ENCODE measurements at places on chromosomes 4 and X. TPM values are rescaled to one million over a fixed set of nuclear protein-coding genes. Genes with fewer than 3 reads are reported as not detected.

The TRPC5OS gene
- total RNA-seq: not detected

The CFP gene
- total RNA-seq: 0.43 TPM

The ING2 gene
- total RNA-seq: 16.8 TPM

DNA sequence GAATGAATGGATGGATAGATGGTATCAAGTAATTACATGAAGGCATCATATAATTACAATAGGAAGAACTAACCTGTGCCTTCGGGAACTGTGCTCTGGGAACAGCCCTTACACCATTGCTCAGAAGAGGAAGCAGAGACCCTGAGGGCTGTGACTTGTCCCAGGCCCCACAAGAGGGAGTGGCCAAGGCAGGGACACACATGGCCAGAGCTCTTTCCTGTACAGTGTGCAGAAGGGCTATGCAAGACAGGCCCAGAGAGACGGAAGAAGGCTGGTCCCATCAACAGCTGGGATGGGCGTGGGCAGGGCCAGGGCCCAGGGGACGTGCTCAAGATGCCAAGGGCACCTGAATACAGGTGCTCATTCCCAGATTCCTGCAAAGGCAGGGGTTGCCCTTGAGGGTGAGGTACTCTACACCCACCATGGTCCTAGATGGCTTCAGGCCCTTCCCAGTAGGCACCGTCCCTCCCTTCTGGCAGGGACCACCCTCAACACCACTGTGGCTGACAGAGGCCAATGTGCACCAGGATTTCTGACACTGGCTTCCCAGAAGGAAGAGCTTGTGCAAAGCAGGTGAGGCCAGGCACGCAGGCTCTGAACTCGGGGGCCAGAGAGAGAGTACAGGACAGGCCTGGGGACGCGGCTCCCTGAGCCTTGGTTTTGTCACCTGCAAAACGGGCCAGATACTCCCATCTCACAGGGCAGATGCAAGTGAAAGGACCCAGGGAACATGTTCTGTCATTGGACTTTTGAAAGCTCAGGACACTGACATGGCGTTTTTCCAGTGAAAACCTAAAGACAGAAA lies 1.7 kb downstream of the EVC2 start:
- DNase-seq: no peak

DNA sequence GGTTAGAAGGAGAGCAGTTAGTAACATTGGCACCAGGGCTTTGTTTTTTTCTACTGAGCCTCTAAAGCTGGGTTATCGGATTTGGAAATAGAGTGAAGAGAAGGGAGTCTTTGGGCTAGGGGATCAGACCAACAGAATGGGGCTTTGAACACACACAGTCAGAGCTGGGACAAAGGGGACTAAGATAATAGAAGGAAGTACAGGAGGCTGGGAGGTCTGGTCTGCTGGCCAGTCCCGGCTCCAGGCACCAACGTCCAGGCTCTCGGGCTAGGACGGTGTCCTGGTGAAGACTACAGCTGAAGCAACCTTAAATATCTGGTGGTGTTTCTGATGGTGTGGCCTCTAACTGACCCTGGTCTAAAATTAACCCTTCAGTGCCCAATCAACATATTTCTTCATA lies 57.5 kb downstream of the HHIP start:
- DNase-seq: no peak

DNA sequence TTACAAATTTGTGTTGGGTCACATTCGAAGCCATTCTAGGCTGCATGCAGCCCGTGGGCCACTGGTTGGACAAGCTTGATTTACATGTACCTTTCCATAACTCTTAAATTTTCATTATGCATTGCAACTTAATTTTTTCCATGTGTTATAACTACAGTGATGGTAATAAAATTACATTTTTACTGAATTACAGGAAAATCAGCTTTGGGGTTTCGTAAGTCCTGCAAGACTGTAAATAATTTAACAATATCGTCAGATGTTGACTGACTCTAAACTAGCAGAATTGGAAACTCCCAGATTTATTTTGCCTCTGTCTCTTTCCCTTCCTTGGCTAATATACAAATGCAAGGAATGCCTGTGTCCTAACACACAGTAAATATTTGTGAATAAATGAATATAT lies 88.0 kb upstream of the RAPGEF2 start:
- no peak for DNase-seq

GRCh38 chrX:152926923-152927322 lies 29.1 kb downstream of the ZNF185 start:
- DNase-seq: no peak

GRCh38 chr4:56701644-56702043 lies 20.5 kb upstream of the HOPX start:
- DNase-seq: no peak

DNA sequence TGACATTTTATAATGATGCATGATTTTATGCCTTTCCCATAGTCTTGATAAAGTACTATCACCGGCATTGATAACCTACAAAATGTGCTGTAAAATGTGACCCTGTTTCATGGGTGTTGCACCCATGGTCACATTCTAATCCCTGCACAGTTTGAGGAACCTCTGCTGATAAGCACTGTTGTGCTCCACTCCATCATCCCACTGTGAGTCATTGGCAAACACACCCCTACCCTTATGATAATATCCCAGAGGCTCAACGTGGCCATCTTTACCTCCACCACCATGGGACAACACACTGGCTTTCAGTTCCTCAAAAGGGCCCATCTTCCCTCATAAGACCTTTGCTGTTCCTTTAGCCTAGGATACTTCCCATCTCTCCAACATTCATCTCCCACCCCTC lies 32.0 kb upstream of the SGMS2 start:
- DNase-seq: no peak

DNA sequence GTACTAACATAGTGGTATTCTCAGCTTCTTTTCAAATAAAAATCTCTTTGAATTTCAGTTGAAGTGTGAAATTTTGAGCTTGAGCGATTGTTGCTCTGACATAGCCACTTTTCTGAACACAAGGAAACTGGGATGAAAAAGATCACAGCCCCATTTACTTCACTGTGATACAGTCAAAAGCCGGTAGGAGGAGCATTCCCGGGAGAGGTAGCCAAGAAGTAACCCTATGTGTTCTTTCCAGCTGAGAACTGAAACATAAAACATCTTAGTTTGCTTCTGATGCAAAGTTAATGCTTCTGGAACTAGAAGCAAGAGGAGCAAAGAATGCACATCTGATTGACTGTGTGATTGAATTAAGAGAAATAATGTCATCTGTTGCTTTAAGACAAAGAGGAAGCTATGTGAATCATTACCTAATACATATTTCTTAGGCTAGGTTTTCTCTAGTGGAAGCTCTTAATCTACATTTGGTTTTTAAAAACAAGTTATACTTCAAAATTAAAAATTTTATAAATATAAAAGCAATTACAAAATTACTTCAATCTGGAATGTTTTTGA lies 88.3 kb upstream of the UNC5C start:
- DNase-seq: no peak

- DNase-seq: no peak
Measured at GRCh38 chrX:114964374-114964773, 53.0 kb downstream of the IL13RA2 start.

DNA sequence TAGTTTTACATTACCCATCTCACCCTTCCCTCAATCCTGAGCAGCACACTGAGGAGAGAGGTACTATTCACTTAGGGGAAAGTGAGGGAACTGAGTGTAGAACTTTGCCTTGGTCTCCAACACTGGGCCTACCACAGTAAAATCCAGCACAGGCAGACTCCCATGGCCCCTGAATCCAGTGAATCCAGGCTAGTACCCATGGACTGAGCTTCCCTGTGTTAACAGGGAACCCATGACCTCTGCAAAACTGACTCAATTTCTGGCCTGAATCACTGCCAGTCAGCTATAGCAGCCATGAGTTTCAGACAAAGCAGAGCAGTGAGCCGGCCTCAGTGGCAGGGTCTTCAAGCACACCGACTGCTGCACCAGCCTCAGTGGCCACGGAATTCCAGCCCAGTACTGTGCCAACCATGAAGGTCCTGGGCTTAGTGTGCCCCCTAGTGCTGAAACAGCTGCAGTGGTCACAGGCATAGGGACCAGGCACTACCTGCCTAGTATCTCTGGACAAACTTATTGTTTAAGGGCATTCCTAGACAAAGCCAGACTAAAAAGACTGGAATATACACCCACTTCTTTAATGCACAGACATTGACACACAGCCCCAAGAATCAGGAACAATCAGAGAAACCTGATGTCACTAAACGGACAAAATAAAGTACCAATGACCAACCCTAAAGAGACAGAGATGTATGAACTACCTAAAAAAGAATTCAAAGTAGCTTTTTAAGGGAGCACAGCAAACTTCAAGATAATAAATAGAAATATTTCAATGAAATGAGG lies 127.4 kb upstream of the RPL34 start:
- no peak for DNase-seq

- peak; percentile 51 for DNase-seq
Measured at GRCh38 chr4:141802333-141802732, 165.9 kb downstream of the IL15 start.

Measured in A172 (cell line).